Cardiac atrium fibroblast (primary cell): ENCODE measurements at places on chromosomes 4 and X. TPM values are rescaled to one million over a fixed set of nuclear protein-coding genes. Genes with fewer than 3 reads are reported as not detected.

The TCEAL8 gene
- total RNA-seq: 72.1 and 82.9 TPM in 2 replicates

The RBM47 gene
- total RNA-seq: 0.54 and 2.4 TPM in 2 replicates

The IL3RA gene
- 1.6 TPM in 1 of 2 replicates, not detected in the other for total RNA-seq

The PLP2 gene
- 78.9 and 81.2 TPM in 2 replicates for total RNA-seq

The HSFX3 gene
- total RNA-seq: not detected in 2 replicates

The MAGED4 gene
- 19.8 and 133 TPM in 2 replicates for total RNA-seq

The KLKB1 gene
- total RNA-seq: 3.1 and 6.0 TPM in 2 replicates

The MAML3 gene
- 1.6 and 2.1 TPM in 2 replicates for total RNA-seq

The NXF3 gene
- total RNA-seq: not detected in 2 replicates

The GAGE12J gene
- total RNA-seq: not detected in 2 replicates

The RTL3 gene
- 0.49 TPM in 1 of 2 replicates, not detected in the other for total RNA-seq

The ADH7 gene
- not detected in 2 replicates for total RNA-seq

The STBD1 gene
- 8.8 and 10.5 TPM in 2 replicates for total RNA-seq

The CXorf49 gene
- not detected in 2 replicates for total RNA-seq

The MAGEC3 gene
- total RNA-seq: not detected in 2 replicates

The APLN gene
- total RNA-seq: 31.4 and 52.8 TPM in 2 replicates

The MOSPD2 gene
- 8.1 and 13.4 TPM in 2 replicates for total RNA-seq

The CRMP1 gene
- total RNA-seq: under 0.01 and 0.72 TPM in 2 replicates

The ARAP2 gene
- total RNA-seq: 0.16 and 0.18 TPM in 2 replicates

The ERCC6L gene
- total RNA-seq: 0.36 and 1.8 TPM in 2 replicates

The GAB3 gene
- 1.8 and 4.5 TPM in 2 replicates for total RNA-seq

The SORBS2 gene
- 27.4 and 40.6 TPM in 2 replicates for total RNA-seq

The TEC gene
- total RNA-seq: 0.16 TPM in 1 of 2 replicates, not detected in the other

The NHS gene
- under 0.01 and 0.65 TPM in 2 replicates for total RNA-seq

The PAGE4 gene
- total RNA-seq: not detected in 2 replicates
